ENCODE measurements at places on chromosomes 7 and 10.
A peak's percentile ranks its signal among the peaks of the same experiment; 100 is the strongest.

DNA sequence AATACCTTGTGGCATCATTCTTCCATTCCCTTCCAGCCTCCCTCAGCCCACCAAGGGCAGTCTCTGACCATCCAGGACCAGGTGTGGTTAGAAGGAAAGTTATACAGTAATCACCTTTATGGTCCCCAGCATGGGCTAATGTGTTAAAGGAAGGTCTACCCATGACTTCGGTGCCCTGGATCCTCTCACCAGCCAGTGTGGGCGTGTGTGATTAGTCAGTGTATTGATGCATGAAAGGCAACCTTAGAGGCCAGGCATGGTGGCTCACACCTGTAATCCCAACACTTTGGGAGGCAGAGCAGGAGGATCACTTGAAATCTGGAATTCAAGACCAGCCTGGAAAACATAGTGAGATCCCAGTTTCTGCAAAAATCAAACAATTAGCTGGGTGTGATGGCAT, 88.9 kb downstream of the APBB1IP start:
- no peak for DNase-seq

DNA sequence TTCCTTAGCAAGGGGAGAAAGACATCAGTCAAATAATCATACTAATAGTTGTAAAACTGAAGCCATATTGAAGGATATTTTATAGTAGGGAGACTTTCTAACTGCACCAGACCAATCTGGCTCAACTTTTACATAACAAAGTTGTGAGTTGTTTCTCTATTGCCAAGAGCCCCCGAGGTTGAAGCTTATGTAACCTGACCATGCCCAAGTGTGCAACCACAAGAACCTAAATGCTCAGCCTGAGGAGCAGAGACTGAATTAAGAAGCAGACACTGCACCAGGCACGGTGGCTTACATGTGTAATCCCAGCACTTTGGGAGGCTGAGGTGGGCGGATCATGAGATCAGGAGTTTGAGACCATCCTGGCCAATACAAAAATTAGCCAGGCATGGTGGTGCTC, 77.3 kb upstream of the ARMC3 start:
- no peak for DNase-seq

DNA sequence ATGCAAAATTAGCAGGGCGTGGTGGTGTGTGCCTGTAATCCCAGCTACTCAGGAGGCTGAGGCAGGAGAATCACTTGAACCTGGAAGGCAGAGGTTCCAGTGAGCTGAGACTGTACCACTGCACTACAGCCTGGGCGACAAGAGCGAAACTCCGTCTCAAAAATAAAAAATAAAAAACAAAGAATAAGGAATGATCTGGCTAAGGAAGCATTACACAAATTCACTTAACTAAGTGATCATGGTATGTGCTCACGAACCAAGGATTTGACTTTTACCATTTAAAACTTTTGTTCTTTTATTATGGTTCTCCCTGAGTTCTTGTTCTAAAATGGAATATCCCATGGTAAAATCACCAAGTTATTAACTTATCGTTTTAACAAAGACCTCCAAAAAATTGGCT, 71.2 kb downstream of the SIRT1 start:
- DNase-seq, result no peak

DNA sequence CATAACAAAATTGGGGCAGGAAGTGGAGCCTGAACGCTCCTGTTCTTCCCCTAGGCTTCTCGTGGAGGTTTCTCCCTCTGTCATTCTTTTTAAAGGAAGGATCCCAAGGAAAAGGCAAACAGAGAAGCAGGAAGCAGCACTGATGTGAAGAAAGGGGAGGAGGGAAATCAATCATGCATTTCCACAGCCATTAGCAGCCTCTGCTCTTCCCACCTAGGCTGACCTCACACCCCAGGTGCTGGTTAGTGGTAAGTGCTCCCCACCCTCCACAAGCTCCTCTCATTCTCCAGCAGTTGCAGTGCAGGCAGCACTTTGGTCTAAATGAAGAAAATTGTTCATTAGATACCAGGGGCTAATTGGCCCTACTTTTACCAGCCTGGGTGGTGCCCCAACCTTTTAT, 2.6 kb downstream of the CRHR2 start:
- DNase-seq, result no peak

- no peak for DNase-seq
These were observed 41.6 kb downstream of the TEX36 start for GRCh38 chr10:125641398-125641797.

GRCh38 chr10:78545756-78546155, 512.1 kb downstream of the RPS24 start:
- no peak for DNase-seq

GRCh38 chr10:35195361-35196306, 69.0 kb downstream of the CREM start:
- peak; percentile 93 for DNase-seq

- no peak for DNase-seq
These were observed 27.2 kb downstream of the TTYH3 start for GRCh38 chr7:2658941-2659340.

DNA sequence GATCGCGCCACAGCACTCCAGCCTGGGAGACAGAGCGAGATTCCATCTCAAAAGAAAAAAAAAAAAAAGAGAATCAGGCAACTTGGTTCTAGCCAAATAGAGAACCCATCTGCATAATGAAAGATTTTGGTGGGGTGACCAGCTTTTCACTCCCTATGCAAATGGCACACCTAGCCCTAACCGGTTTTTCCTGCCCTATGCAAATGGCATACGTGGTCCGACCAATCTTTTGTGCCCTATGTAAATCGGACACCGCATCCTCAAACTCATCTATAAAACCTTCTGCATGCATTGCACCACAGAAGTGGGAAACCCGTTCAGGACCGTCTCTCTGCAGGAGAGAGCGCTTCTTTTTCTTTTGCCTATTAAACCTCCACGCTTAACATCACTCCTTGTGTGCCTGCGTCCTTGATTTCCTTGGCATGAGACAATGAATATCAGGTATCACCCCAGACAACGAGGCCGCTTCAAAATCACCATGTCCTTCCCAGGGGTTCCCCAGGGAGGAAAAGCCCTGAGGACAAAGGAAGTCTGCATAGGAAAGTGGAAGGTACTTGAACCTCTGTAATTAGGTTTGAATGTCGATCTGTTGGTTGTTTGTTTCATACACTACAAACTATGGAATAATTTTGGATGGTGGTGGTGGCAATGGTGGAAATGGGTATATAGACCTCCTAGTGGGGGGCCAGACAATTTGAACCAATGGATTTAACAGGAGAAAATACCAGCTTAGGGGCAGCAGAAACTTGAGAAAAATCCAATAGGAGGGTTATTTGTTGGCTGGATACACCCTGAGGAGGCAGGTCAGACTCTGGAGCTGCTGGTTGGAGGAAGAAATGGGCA, 396.2 kb downstream of the TYW1 start:
- DNase-seq, result no peak

DNA sequence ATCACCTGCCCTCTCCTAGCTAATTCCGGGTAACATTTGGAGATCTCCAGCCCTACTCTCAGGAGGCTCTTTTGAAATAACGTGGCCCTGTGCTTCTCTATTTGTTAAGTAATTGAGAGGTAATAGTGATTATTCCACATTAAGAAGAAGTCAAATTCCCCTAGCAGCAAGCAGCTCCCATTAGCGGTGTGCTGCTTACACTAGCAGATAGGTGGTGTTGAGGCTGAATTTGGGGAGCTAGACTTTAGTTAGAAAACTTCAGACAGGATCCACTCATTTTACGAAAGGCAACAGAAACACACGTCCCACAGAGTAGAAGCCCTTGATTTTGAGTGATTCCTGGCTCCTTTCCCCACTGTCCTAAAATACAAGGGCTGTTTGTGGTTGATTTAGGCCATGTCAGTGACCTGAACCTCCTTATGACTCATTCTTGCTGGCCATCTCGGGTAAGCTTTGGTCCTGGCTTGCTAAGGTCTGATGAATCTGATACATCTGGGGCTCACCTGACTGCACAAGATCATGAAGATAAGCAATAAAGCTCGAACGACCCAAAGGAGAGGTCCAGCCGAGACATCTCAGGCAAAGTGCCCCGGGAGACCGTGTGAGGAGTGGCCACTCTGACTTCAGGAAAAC, 77.2 kb downstream of the FAM204A start:
- DNase-seq, result no peak

- no peak for DNase-seq
These were observed 40.4 kb downstream of the AFAP1L2 start for GRCh38 chr10:114363745-114364454.

GRCh38 chr10:30738416-30738815, 108.9 kb upstream of the LYZL2 start:
- no peak for DNase-seq

- DNase-seq, result no peak
These were observed 120.3 kb downstream of the PTEN start for GRCh38 chr10:87983716-87984115.

DNA sequence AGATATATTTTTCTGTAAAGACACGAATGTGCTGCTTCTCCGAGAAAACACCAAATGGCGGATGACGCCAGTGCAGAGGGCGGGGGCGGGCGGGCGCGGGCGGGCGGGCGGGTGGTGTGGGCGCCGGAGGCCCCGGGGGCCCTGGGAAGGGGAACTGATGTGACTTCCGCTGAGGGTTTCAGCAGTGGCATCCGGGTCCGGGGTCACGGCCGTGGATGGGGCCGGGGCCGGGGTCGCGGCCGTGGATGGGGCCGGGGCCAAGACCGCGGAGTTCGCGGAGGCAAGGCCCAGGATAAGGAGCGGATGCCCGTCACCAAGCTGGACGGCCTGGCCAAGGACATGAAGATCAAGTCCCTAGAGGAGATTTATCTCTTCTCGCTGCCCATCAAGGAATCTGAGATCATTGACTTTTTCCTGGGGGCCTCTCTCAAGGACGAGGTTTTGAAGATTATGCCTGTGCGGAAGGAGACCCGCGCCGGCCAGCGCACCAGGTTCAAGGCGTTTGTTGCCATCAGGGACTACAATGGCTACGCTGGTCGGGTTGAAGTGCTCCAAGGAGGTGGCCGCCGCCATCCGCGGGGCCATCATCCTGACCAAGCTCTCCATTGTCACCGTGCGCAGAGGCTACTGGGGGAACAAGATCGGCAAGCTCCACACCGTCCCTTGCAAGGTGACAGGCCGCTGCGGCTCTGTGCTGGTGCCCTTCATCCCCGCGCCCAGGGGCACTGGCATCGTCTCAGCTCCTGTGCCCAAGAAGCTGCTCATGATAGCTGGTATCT, 20.3 kb upstream of the IGF2BP3 start:
- no peak for DNase-seq

DNA sequence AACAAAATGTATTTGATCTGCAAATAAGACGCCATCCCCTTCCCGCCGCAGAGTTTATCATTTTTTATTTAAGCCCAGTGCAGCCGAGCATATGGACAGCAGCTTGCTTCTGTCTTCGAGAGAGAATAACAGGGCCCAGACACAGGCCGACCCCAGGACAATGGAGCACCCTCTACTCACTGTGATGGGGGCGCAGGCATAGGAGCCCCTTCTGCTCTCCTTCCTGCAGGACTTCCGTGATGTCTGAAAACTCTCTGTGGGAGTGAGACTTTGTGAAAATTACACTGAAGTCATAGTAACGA, 134.8 kb downstream of the OAT start:
- no peak for DNase-seq

GRCh38 chr10:58107506-58107905, 160.2 kb downstream of the IPMK start:
- DNase-seq, result no peak

DNA sequence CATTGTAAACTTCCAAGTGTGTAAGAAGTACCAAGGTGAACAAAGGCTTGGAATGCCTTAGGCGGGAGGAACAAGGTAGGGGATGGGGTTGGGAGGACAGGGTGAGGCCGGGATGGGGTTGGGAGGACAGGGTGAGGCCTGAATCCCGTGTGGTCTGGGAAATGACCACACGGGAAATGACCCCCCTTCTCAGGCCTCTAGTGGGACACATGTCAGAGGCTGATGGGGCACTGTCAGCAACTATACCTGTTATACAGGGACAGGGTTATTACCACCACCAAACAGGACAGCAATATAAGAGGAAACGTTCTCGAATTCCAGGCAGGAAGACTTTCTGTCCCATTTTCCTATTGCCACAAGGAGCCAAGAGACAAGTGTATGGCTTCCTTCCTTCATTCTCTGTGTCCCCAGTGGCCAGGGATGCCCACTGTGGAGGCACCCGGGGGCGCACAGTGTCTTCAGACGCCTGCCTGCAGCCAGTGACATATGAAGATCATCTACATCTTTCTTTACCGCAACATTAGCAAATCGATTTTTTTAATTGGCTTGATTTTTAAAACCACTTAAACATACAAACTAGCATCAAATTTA, 1.3 kb downstream of the MKI67 start:
- no peak for DNase-seq

DNA sequence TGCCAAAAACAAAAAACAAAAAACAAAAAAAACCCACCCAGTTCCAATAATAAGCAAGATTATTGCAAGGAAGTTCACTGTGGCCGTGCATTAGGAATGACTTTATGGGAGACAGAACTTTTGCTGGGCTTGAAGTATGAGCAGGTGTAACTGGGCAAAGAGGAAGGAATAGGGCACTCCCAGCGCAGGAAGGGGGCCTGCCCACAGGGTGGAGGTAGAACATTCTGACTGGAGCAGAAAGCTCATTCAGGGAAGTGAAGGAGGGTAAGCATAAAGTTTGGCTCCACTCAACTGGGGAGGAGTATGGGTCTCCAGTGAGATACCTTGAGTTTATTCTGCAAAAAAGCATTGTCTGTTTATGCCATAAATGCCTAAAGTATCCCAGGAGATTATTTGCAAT, 42.1 kb upstream of the WIPF3 start:
- no peak for DNase-seq

DNA sequence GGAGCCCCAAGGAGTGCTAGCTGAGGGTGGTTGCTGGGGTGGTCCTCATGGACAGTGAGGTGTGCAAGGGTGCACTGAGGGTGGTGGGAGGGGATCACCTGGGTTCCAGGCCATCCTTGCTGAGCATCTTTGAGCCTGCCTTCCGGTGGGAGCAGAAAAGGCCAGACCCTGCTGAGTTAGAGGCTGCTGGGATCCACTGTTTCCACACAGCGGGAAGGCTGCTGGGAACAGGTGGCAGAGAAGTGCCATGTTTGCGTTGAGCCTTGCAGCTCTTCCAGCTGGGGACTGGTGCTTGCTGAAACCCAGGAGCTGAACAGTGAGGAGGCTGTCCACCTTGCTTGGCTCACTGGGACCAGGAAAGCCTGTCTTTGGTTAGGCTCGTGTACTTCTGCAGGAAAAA, 34.9 kb downstream of the PRF1 start:
- no peak for DNase-seq

DNA sequence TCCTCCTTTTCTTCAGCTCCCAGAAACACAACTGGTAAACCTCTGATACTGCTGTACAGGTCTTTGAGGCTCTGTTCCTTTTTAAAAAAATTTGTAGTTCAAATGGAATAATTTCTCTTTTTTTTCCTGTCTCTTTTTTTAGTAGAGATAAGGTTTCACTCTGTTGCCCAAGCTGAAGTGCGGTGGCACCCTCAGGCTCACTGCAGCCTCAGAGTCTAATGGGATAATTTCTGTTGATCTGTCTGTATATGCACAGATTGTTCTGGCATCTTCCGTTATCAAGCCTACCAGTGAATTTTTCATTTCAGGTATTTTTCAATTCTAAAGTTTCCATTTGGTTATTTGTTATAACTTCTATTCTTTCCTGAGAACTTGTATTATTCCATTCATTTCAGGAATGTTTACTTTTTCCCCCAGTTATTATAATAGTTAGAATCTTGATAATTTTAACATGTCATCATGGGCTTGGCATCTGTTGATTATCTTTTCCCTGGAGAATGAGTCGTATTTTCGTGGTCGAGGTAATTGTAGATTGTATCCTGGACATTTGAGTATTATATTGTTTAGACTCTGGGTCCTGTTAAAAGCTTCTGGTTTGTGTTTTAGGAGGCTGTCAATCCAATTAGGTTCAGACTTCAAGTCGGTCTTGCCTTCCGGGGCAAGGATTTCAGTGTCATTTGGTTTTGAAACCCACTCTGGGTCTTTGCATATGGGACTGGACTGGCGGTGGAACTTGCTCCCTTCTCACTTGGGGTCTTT, 24.5 kb downstream of the CRCP start:
- DNase-seq, result no peak

GRCh38 chr7:11835260-11835659, 3.3 kb upstream of the THSD7A start:
- no peak for DNase-seq

Measured in Panc1 (cell line).